SJCRH30 (cell line): ENCODE measurements at places on chromosomes 1 and 21.
A peak's percentile ranks its signal among the peaks of the same experiment; 100 is the strongest.

GRCh38 chr1:9651565-9652378, at the start of gene PIK3CD:
Gene PIK3CD (plus strand): TSS chr1:9651731. CDS start chr1:9710456, 58,725 bp downstream.
- DNase-seq: peak; percentile 29

GRCh38 chr1:197392541-197392940, 124.5 kb downstream of the CRB1 start:
- no peak for DNase-seq

GRCh38 chr1:155255243-155256007, at the start of gene ENTREP3:
Gene ENTREP3 (minus strand): TSS chr1:155255483. CDS start chr1:155254877, 606 bp downstream.
- DNase-seq: peak; percentile 92

GRCh38 chr21:40466893-40467483, 380.0 kb downstream of the DSCAM start:
- DNase-seq: no peak

DNA sequence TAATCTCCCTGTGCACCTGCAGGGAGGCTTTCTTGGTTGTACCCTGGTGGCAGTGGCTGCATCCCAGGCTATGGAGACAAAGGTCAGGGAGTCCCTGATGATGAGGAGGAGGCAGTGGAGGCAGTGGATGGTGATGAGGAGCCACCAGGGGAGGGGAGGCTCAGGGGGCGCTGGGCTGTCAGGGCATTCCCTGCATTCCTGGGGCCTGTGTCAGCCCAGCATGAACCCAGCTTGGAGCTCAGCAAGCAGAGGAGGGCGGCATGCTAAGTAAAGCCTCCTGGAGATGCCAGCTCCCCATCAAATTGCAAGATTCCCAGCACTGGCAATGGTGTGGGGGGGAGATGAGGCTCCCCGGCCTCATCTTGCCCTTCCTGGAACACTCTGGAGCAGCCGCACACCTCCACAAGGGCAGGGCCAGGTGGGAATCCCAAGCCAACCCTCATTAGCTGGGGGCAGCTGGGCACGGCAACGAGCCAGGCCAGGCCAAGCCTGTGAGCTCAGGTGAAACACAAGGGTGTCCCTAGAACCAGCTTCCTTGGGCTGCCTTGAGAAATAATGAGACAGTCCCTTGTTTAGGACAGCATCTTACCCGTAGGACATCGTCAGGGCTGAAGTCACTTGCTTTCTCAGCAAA, 469.5 kb downstream of the MATN1 start:
- no peak for DNase-seq
